ENCODE measurements at places on chromosomes 6 and 20. TPM values are rescaled to one million over a fixed set of nuclear protein-coding genes. Genes with fewer than 3 reads are reported as not detected.

Gene IMPG1
- not detected for total RNA-seq

DNA sequence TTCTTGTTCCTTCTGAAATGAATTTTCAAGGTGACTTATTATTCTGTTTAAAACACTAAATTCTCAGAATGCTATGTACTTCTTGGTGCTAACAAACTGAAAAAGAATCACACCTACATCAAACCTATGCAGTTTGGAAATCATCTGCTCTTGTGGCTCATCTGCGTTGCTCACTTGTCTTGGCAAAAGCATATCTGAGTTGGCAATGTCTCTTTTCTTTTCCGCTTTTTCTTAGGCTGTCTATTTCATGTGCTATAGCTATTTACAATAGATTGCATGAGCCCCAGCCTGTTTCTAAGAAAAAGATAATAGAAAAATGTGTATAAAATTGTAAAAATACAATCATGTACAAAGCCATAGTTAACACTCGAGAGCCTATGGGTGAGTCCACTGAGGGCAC, 348.9 kb upstream of the AGPAT4 start:
- H3K4me1 ChIP-seq, result no peaks in the 10 kb centered on the region
- no peak overlapping the region for H3K4me3 ChIP-seq
- DNase-seq, result no peak
- no peak overlapping the region for H3K27ac ChIP-seq

DNA sequence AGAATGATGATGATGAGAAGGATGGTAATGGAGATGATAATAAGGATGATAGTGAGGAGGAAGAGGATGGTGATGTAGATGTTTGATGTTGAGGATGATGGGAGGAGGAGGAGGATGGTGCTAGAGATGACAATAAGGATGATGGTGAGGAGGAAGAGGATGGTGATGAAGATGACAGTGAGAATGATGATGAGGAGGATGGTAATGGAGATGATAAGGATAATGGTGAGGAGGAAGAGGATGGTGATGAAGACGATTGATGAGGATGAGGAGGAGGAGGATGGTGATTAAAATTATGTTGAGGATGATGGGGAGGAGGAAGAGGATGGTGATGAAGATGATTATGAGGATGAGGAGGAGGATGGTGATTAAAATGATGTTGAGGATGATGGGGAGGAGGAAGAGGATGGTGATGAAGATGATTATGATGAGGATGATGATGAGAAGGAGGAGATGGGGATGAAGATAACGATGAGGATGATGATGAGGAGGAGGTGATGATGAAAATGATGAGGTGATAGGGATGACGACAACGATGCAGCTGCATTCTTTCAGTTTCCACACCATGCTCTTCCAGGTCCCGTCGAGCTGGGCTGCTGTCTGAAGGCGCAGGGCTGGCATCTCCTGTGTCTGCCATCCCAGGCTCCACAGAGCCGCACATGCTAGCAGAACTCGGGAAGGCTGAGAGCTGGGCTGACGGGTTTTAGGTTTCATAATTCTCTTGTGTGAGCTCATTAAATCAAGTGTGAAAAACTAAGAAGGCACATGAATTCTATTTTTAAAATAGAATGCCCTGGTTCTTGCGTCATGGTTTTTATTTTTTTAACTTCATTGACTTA, 274.9 kb downstream of the SMOC2 start:
- no peaks in the 10 kb centered on the region for H3K36me3 ChIP-seq
- H3K27ac ChIP-seq, result no peak overlapping the region
- no peaks in the 10 kb centered on the region for H3K4me1 ChIP-seq

Gene FILIP1
- total RNA-seq, result 117 TPM

DNA sequence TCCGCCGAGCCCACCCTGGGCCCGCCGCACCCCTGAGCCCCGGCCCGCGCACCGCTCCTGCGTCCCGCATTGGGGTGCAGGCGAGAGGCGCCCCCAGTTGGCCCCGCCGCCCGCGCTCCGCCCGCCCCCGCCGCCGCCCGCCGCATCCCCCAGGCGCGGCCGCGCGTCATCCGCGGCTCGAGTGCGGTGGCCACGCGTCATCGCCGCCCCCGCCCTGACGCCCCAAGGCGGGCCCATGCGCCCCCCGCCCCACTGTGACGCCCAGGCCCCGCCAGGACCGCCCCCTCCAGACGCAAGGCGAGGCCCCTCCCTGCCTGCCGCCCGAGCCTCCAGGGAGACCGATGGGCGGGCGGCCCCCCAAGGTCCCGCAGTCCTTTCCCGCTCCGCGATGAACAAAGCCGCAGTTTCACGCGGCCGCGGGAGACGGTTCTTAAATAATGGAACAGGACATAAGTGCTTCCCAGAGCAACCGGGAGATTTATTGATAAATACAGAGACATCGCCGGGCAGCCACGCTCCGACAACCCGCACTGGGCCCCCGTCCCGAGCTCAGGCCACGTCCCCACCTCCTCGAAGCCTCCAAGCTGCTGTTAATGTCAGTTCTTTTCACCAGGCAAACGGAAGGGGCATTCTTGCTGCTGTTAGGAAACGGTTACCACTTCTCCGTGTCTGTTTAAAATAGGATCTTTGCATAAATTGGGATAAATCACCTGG, at the start of gene ANKRD60:
TSS of gene ANKRD60 (minus strand) at position 170 of the 714 bp plus-strand sequence. CDS start at position 170, 0 bp downstream.
- no peak within 1 kb of the TSS for H3K27ac ChIP-seq
- no peaks in the 10 kb centered on the region for H3K4me1 ChIP-seq
- H3K27me3 ChIP-seq, result no peaks in the 10 kb centered on the region
- DNase-seq, result no peak
- H3K4me3 ChIP-seq, result no peak within 1 kb of the TSS

- DNase-seq, result no peak
- no peaks in the 10 kb centered on the region for H3K36me3 ChIP-seq
- H3K4me3 ChIP-seq, result no peak overlapping the region
Measured at GRCh38 chr6:93858213-93858612, 438.9 kb upstream of the EPHA7 start.

- no peaks in the 10 kb centered on the region for H3K27me3 ChIP-seq
- no peak overlapping the region for H3K4me3 ChIP-seq
- DNase-seq, result no peak
- no peak overlapping the region for H3K27ac ChIP-seq
Measured at GRCh38 chr6:11824986-11825385, 46.4 kb upstream of the ADTRP start.

Measured in right atrium auricular region (tissue), 2 donors.